ENCODE measurements at places on chromosomes 2 and 18. TPM values are rescaled to one million over a fixed set of nuclear protein-coding genes. Genes with fewer than 3 reads are reported as not detected.

The SPATS2L gene
- 187 TPM for total RNA-seq

The ZNF892 gene
- 2.2 TPM for total RNA-seq

The VWC2L gene
- not detected for total RNA-seq

The MTHFD2 gene
- 44.9 TPM for total RNA-seq

The NRP2 gene
- total RNA-seq = 5.4 TPM

The ATP6V1C2 gene
- 1.7 TPM for total RNA-seq

The ASIC4 gene
- total RNA-seq = 0.12 TPM

The SLC16A14 gene
- 7.9 TPM for total RNA-seq

The TNFAIP6 gene
- total RNA-seq = 0.57 TPM

The MYL1 gene
- not detected for total RNA-seq

The CPO gene
- not detected for total RNA-seq

All from colonic mucosa (tissue), 4 donors.